NCI-H510A treated with DMSO at 0.1 percent for 48 hours (cell line): ENCODE measurements at places on chromosomes 12 and 14.

GRCh38 chr12:89215196-89215595, 137.1 kb downstream of the DUSP6 start:
- DNase-seq, result no peak

DNA sequence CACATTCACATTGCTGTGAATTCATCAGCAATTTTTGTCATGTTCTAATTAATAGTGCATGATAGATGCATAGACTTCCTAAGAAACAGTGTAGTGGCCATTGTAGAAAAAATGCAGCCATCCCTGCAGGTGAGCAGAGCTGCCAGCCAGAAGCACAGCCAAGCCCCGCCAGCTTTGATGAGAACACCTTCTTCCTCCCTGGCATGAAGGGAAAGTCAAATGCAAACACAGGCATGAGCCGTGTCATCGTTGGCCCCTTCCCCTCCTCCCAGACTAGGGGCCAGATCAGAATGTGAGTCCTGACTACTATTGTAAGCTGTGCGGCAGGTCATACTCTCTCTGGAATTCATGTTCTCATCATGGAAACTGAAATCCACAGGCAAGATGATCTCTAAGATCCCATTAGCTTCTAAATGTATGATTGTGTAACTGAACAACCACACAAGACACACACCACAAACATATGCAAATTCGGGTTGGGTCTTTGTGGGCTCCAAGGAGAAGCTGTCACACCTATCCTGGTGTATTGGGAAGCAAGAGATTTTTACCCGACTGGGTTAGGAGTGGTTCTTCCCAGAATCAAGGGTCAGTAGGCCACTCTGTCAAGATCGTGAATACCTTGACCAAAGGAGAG, 2.8 kb upstream of the AQP2 start:
- DNase-seq, result no peak

GRCh38 chr14:79915406-79915805, 295.9 kb downstream of the DIO2 start:
- DNase-seq, result no peak

- no peak for DNase-seq
Observed at GRCh38 chr14:77738559-77739250, 22.3 kb downstream of the SNW1 start.

- DNase-seq, result peak; percentile 93
Observed at GRCh38 chr14:64303471-64303917, 9.3 kb upstream of the ESR2 start.

DNA sequence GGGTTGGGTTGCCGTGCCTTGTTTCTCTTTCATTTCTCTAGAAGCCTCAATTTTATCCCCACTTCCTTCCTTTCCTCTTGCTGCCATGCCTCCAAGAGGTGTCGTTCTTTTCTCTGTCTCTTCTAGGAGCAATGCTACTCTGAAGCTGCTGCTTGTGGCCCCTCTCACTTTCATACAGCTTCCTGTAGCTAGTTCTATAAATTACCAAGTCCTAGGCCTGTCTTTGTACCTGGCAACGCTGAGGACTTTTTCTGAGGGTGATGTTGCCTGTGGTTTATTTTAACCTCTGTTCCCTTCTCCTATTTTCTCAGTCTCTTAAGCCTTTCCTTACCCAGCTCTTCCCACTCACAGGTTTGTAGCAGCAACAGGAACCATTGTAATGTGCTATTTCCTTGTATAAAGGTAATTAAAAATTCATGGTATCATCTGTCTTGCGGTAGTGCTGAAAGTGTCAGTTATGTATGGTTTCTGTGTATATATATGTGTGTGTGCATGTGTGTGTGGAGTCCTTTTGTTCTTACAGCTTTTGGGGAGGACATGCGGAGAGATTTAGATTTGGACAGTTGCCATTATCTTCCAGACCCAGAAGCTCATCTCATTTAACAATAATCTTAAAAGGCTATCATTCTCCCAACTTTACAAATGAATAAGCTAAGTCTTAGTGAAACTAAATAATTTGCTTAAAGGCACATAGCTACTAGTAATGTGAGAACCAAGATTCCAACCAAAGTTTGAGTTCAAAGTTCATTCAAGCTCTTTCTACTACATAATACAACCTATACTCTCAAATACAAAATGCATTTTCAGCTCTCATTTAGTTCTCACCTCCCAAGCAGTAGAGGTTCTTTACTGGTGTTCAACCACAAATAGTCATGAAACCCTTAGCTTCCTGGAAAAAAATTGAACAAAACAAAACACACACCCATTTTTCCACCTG, 43.8 kb downstream of the DDHD1 start:
- DNase-seq, result no peak

DNA sequence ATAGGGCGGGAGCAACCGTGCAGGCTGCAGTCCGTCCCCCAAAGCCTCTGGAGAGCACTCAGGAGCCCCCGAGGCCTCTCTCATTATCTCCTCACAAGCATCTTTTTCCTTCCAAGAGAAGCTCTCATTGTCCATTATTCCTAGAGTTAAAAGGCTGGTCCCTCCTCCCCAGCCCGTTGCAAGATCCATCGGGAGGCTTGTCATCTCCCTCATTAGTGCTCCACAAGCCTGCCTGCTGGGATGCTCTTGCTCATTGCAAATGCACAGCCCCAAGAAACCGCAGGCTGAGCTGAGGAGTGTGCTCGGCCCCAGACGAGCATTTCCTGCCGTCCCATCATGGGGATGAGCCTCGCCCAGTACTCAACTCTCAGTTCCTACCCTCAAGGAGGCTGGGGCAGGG, 23.3 kb downstream of the NUAK1 start:
- DNase-seq, result no peak

GRCh38 chr12:6950811-6951540, at the start of gene PTPN6:
Gene PTPN6 (plus strand): TSS chr12:6951356. CDS start chr12:6951513, 157 bp downstream.
- no peak for DNase-seq

DNA sequence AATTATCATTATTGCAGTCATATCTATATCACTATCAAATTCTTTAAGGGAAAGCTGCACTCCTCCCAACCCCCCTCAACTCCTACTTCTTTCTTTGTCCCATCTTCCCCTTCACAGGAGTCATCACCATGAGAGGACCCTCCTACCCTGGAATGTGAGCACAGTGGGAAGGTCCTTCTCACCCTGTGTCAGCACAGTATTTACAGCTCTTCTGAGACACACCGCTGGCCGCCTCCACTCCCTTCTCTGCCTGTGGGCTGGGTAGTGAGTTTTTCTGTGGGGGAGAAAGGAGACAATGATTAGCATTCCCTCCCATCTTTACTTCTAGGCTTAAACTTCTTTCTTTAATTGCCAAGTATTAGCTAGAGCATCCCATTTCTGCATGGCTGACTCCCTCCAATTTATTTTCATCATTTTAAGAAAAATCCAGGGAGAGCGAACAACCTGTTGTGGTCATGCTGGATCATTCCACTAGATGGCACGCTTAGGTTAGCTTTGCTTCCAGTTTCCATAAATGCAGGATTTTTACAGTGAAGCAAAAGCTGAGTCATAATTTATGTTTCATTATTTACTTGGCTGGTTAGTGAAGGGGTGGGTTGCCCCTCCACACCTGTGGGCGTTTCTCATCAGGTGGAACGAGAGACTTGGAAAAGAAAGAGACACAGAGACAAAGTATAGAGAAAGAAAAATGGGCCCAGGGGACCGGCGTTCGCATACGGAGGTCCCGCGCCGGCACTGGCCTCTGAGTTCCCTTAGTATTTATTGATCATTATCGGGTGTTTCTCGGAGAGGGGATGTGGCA, 188.5 kb downstream of the ALX1 start:
- peak; percentile 78 for DNase-seq

DNA sequence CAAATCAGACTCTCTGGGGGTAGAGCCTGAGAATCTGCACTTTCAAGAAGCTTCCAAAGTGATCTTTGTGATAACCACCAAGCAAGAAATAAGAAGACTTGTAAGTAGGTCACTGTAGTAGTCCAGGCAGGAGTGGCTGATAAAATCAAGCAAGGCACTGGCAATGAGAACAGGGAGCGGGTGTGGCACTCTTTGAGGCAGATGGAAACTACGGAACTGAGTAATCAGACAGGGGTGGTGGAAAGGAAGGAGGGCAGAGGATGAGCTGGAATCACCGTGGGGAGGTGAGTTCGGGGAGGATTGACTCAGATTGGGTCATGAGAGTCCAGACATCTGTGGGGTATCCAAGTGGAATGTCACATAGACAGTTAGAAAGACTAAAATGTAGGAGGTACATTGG, 44.4 kb upstream of the PLXNC1 start:
- DNase-seq, result no peak

DNA sequence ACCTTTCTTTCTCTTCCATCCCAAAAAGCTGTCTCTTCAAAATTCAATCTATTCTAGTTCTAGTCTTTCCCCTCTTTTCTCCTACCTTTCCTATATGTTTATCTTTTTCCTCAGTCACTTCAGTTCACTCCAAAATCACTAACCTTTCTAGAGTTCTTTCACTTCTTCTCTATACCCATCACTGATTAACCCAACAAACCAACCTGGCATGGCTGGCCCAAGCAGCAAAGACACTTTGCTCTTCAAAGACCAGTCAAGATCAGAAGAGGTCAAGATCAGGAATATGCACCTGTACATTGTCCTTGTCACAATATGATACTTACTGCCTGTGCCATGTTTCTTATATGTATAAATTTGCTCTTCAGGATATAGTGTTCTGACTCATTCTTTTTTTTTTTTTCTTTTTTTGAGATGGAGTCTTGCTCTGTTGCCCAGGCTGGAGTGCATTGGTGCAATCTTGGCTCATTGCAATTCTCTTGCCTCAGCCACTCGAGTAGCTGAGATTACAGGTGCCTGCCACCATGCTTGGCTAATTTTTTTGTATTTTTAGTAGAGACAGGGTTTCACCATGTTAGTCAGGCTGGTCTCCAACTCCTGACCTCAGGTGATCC, 112.9 kb downstream of the C12orf42 start:
- no peak for DNase-seq

GRCh38 chr14:91369628-91370445, 47.8 kb downstream of the CCDC88C start:
- peak; percentile 89 for DNase-seq

GRCh38 chr12:7637615-7638014, 28.1 kb downstream of the APOBEC1 start:
- DNase-seq, result no peak

GRCh38 chr12:93379981-93380361, 2.2 kb downstream of the NUDT4 start:
- no peak for DNase-seq

- DNase-seq, result no peak
Observed at GRCh38 chr14:24960816-24961215, 89.1 kb downstream of the STXBP6 start.

DNA sequence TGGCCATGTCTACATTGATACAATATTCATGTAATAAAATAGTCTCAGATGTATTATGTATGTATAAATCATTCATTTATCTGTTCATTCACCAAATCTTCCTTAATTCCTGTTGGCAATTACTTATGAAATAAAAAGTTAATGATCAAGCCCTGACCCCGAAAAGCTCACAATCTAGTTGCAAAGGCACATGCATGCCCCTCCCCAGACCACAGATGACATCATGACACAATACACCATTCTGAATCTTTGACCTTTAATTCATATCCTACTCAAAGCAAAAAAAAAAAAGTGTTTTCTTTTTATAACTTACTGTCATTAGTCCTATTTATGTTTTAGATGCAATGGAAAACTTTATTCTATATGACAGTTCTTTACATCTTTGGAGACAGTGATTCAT, 346.9 kb downstream of the PRKD1 start:
- DNase-seq, result no peak

DNA sequence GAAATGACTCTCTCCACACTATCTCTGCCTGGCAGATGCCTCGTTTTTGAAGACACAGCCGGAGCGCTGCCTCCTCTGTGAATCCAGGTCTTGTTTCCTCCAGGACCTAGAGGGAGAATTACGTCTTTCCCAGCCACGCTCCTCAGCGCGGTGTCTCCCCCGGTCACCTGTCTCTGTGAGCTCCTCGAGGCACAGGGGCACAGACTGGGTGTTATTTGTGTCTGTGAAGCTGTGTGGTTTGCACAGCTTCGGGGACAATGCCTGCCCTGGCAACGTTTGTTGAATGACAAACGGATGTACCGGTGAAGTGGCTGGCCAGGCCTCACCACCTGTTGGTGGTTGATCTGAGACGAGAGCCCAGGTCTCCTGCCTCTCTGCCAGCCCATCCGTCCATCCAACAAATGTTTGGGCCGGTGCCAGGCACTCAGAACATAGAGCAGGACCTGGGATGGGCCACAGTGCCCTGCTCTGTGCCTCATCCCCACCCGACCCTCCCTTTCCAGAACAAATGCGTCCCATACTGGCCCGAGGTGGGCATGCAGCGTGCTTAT, 6.1 kb downstream of the PTPN6 start:
- DNase-seq, result no peak

- DNase-seq, result no peak
Observed at GRCh38 chr12:79927772-79928474, 7.0 kb downstream of the PPP1R12A start.

- DNase-seq, result no peak
Observed at GRCh38 chr14:56004786-56005185, 113.4 kb upstream of the PELI2 start.

DNA sequence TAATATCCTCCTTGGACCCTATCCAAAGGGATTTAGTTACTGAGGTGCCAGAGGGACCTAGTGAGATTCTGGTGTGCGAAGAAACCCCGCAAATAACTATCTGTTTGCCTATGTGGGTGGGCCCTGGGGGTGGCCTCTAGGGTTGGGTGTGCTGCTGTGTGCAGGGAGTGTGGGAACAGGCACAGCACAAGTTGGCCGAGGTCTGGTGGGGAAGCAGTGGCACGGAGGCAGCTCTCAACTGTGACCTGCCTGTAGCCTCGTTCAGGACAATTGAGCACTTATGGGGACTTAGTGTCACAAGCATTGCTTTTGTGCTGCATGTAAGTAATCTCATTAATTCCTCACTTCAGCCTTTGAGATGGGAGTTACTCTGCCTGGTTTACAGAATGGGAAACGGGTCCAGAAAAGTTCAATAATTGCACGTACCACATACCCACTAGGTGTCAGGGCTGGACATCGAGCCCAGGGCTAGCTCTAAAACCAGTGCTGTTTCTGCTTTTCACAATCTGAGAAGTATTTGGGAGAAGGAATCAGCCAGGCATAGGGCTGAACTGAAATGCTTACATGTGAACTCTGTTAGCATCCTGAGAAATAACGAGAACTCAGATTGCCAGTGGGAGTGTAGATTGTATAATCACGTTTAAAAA, 58.8 kb downstream of the TECPR2 start:
- no peak for DNase-seq

GRCh38 chr14:64812412-64812811, 67.3 kb downstream of the SPTB start:
- DNase-seq, result peak; percentile 94

GRCh38 chr12:42564556-42564955, 25.0 kb downstream of the PRICKLE1 start:
- no peak for DNase-seq
